ENCODE measurements at places on chromosomes 7 and 10. TPM values are rescaled to one million over a fixed set of nuclear protein-coding genes. Genes with fewer than 3 reads are reported as not detected.
A peak's percentile ranks its signal among the peaks of the same experiment; 100 is the strongest.

GRCh38 chr7:2220954-2221353 lies 11.8 kb downstream of the MAD1L1 start:
- DNase-seq: no peak

LLCFC1 gene
- total RNA-seq: not detected

THSD7A gene
- total RNA-seq: 0.22 TPM

DNA sequence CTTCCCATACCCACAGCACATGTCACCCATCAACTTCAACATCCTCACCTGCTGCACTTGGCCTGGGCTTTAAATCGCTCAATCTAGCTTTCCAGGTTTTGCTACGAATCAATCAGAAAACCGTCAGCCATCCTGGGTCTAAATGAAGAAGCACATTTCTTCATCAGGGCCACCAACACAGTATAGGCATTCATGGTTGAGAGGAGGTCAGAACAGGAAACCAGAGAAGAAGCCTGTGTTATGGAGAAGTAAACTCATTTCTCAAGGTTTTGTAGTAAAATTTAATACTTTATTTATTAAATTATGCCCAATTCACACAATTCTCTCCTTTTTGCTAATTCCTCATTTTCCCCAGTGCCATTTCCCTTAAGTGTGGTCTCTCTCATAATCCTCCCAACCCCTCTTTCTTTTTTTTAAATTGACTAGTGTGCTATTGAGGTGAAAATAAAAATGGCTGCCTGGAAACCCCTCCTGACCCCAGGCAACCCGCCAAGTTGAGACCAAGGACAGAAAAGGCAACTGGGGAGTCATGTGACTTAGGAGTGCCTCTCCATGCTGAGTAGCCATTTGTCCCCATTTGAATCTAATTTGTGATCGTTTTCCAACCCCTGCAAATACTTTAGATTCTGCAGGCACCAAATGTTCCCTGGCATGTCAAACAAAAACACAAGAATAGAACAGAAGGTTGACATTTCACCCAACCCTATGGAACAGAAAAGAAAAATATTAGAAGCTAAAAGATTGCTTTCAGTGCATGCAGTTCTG lies 181.1 kb upstream of the NAMPT start:
- no peak for DNase-seq

- DNase-seq: no peak
Observed at GRCh38 chr10:77506517-77507200, 130.9 kb downstream of the KCNMA1 start.

MRLN gene
- not detected for total RNA-seq

H2BK1 gene
- total RNA-seq: not detected

POR gene
- total RNA-seq: 61.0 TPM

GRCh38 chr10:109988212-109988596 lies 19.6 kb upstream of the ADD3 start:
- DNase-seq: no peak

DNA sequence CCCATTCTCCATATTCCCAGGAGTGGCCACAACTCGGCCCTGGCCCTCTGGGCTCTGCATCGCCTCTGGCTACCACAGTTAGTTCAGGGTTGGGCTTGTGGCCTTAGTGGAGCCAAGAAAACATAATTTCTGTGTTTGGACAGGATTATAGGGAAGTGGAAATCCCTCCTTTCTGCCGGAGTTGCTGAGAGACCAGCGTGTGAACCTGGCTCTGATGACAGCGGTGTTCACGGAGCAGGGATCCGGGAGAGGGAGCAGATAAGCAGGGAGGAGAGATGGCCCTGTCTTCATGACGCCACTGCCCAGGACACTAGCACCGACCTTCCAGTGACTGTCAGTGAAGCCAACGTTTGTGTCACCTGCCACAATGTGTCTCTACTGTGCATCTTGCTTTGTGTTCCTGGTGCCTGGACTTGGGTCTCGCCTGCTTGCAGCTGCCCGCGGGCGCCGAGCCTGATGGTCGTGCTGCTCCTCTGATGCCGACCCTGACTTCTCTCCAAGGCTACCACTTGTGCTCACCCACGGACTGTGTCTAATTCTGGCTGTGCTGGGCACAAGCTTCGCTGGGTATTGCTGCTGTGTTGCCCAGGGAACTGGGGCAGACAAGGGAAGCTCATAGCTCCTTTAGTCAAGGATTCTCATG lies 67.0 kb upstream of the VIPR2 start:
- DNase-seq: no peak

CAMK2B gene
- total RNA-seq: 0.31 TPM

BMS1 gene
- total RNA-seq: 34.5 TPM

- no peak for DNase-seq
Observed at GRCh38 chr7:107693396-107693795, 32.8 kb downstream of the SLC26A4 start.

GRCh38 chr7:3232228-3232627 lies 68.8 kb upstream of the SDK1 start:
- no peak for DNase-seq

- DNase-seq: peak; percentile 96
Observed at GRCh38 chr7:146115851-146116520, 615 bp upstream of the CNTNAP2 start.

DNA sequence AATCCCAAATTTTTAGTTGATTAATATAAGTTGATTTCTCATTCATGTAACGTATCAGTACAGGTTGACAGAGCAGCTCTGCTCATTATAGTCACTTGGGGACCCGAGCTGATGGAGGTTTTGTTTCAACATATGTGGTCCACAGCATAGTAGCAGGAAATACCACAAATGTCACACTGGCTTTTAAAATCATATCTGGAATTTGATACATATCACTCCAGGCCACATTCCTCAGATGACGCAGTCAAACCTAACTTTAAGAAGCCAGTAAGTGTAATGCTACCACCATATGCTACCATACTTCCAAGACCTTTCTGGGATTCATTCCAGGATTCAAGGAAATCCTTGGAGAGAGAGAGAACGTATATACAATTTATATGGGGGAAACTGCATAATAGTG lies 156.3 kb downstream of the PHF14 start:
- no peak for DNase-seq

STOX1 gene
- 53.9 TPM for total RNA-seq

DNA sequence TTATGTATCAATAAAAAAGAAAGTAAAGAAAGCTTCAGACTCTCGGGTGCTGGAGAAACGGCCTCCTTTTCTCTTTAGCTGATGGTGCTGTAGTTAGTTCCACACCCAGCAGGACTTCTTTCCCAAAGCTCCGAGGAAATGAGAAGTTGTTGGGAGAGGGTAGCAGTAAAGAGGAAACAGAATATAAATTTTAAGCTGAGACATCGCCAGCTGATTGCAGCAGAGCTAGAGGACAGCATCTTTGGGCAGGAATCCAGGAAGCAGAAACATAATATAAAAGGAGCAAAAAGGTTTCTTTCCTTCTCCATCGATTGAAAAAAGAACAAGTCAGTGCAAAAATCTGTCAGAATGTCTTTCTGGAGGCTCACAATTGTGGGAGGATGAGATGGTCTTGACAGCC lies 616.9 kb upstream of the FOXK1 start:
- DNase-seq: no peak

STEAP1B gene
- total RNA-seq: 3.0 TPM

ARHGEF5 gene
- 3.7 TPM for total RNA-seq

CABCOCO1 gene
- total RNA-seq: 0.28 TPM

LRGUK gene
- 1.4 TPM for total RNA-seq

MRPS24 gene
- 60.6 TPM for total RNA-seq

- DNase-seq: no peak
Observed at GRCh38 chr7:80449836-80450235, 62.0 kb downstream of the GNAT3 start.

DNA sequence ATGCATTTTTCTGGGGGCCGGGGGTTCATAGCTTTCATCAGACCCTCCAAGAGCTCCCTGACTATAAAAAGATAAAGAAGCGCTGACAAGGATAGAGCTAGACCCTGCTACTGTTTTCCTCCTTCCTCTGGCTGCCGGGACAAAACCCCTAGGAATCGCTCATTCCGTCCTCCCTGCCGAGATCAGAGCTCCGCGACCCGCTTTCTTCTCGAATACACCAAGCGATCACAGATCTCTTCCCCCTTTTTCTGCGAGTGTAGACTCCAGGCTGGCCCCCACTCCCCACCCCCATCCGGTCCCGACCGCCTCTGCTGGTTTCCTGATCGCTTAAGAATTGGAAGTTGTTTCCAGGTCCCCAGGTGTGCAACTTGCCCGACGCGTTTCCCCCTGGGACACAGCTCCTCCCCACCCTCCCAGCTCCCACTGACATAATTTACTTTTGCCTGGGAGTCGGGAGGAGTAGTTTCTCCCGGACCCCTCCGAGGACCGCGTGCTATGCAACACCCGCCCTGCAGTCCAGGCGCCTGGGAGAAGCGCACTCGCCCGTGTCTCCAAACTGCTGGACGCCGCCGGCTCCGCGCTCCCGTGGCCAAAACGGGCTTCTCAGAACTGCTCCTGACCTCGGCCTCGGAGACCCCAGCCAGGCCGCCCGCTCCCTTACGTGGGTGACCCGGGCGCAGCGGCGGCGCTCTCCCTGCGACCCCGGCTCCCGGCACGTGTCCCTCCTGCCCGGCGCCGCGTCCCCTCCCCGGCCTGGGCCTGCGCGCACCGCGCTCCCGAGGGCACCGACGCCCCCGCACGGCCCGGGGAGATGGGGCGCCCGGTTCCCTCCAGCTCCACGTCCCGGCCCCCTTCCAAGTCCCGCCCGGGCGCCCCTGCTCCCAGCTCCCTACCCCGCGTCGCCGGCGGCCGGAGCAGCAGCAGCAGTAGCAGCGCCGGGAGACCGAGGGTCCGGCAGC lies 552 bp downstream of the IL15RA start:
- peak; percentile 58 for DNase-seq

NRCAM gene
- 37.2 TPM for total RNA-seq

DNA sequence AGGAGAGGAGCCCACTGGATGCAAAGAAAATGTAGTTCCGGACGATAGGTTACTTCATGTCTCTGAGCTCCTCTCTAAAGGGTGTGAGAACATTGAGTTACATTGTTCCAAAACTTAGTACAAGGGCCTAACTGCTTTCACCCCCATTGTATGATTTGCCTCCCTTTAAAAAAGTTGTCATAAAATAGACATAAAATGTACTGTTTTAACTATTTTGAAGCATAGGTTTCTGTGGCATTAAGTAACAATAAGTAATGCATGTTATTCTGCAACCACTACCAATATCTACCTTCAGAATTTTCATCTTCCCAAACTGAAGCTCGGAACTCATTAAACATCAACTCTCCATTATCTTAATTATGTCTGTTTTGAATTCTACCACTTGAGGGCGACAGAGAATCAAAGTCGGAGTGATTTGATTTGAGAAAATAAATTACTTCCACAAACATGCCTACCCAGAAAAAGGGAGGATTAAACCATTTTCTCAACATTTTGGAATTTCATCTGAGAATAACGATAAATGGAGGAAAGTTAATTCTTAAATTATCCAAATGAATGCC lies 2.7 kb downstream of the IGFBP1 start:
- peak; percentile 49 for DNase-seq

DNA sequence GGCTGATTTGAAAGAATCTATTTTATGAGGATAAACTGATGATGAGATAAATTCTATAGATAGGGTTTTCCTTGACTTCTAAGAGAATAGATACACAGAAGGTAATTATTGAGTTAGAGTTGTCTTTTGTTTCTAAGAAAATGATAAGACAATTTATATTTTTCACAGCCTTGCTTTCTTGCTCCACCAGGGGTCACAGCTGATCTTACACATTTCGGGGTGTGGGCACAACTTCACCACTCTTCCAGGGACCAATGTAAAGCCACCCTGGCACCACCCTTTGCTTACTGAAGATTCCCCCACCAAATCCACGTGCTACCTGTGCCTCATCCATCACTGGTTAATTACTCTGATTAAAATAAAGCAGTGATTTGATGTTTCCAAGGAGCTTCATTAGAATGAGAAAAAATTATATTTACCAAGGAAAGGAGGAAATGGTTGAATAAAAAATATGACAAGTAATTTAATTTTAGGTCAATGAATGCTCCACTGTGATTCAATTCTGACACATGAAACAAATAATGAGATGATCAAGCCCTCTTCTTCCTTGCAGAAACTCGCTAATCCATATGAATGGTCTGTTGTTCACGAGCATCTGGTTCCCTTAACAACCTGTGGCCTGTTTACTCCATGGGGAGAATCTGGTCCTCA lies 177.3 kb upstream of the TNS3 start:
- no peak for DNase-seq

ANKRD61 gene
- total RNA-seq: not detected

SSC4D gene
- 0.43 TPM for total RNA-seq

ANXA8 gene
- not detected for total RNA-seq

GRCh38 chr10:31508882-31509281 lies 189.9 kb downstream of the ZEB1 start:
- no peak for DNase-seq

PRSS2 gene
- not detected for total RNA-seq

- DNase-seq: no peak
Observed at GRCh38 chr10:20004087-20004523, 187.9 kb downstream of the PLXDC2 start.

- DNase-seq: no peak
Observed at GRCh38 chr10:78455811-78456210, 422.1 kb downstream of the RPS24 start.

DNA sequence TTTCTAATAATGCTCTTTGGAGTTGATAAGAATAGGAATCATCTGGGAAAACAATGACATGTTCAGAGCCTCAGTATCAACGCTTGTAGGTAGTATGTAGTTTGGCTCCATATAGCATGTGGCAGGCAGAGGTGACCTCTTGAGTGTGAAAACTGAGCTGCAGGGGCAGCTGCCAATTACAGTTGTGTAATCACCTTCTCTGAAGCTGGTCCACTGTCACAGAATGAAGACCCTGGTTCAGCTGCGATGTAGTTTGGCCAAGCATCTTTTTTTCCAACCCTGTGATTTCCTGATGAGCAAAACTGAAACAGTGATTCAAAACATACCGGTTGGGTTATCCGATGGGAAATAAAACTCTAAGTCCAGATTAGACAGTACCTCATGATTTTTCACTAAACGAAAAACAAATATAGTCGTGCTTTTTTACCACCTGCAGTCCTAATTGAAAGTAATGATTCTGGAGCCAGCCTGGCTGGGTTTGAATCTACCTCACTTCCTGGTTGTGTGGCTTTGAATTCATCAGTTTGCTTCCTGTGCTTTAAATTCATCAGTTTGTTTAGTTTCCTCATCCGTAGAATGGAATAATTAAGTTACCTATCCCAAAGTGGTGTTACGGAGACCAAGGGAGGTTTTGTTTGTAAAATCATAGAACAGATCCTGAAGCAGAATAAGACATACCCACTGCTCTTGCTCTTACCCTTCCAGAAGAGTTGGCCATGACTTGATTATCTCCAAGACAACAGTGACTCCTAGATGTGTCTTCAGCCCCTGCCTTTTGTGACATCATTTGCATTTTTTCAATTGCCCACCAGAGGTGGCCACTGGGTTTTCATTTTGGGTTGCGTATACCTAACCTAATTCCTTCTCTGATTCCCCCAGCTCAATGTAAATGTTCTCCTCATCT lies 87.4 kb downstream of the CELF2 start:
- no peak for DNase-seq

ZNF716 gene
- not detected for total RNA-seq

NODAL gene
- not detected for total RNA-seq

GRCh38 chr7:140597428-140597949 lies 43.1 kb downstream of the DENND2A start:
- DNase-seq: no peak

DNA sequence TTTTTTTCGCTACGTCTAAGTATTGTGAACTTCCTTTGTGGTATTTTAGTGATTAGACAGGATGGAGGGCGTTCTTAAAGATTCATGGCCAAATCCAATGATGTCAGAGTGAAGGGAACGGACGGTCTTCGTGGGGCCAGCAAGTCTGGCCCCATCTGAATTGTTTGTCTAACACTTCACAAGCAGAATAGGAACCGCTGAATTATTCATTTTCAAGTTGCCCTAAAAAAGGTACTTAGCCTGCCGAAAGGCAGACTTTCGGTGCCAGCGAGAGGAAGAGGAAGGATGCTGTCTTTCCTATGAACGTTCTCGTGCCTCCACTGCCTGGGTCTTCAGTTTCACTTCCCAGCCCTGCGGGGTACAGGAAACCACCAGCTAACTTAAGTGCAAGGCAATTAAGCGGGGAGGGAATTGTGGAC lies 145.7 kb upstream of the SH2B2 start:
- DNase-seq: no peak

Data from neural progenitor cell (in vitro differentiated cells).